CD14-positive monocyte (primary cell): ENCODE measurements at places on chromosomes 12 and 14.
A peak's percentile ranks its signal among the peaks of the same experiment; 100 is the strongest.

GRCh38 chr14:102930753-102931579 is 8.5 kb downstream of the AMN start:
- DNase-seq = no peak

- DNase-seq = peak; percentile 65
These were observed 10.1 kb downstream of the FOXN3 start for GRCh38 chr14:89406941-89407340.

GRCh38 chr14:50060871-50061663 is 55.3 kb downstream of the VCPKMT start:
- peak; percentile 87 for DNase-seq

- no peak for DNase-seq
These were observed 10.2 kb downstream of the USP15 start for GRCh38 chr12:62270384-62270783.

- no peak for DNase-seq
These were observed 29.0 kb upstream of the MMP17 start for GRCh38 chr12:131799195-131799594.

DNA sequence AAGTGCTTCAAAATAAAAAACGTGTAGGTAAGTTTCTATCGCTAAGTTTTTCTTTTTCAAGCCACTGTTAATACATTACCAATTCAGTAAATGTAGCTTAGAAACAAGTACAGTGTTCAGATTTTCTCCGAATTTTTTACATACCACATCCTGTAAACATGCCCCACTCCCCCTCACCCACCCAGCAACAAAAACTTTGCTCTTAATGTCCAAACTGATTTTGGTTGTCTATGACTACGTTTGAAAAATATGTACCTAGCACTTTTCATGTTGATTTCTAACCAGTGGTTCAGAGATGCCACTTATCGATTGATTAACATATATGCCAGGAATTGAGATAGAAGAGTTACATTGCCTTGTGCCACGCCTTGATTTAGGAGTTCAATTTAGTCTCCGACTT is 663 bp upstream of the LIN7A start:
- no peak for DNase-seq

DNA sequence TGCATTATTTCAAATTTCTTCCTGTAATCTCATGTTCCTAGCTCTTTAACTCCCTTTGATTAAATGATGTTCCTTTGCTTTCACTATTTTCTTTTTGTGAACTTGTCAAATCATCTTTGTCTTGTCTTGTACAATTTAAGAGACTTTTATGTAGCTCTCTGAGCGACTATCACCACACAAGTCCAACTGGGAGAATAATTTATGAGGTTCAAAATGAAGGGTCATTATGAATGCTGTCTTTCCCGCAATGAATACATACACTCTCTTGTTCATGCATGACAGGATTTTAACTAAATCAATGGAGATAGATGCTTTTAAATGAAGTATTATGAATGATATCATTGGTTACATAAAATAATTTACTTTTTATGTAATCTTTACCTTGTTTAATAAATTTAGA is 407.4 kb downstream of the PAWR start:
- DNase-seq = no peak

DNA sequence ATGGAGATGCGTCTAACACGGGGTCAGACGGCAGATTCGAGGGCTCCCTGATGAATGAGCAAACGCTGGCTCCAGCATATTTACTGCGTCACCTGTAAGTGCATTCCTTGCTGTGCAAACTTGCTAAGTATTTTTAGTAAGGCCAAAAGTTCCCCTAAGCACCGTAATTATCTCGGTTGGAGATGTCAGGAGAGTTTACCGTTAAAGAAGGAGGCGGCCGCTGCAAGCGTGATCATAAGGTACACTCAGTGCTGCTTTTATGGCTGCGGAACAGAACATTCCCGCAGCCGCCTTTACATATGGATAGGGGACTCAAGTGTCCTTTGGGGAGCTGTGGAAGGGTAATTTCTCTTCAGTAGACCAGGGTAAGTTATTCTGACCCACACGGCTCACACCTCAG is 175.6 kb downstream of the GLT1D1 start:
- DNase-seq = no peak

DNA sequence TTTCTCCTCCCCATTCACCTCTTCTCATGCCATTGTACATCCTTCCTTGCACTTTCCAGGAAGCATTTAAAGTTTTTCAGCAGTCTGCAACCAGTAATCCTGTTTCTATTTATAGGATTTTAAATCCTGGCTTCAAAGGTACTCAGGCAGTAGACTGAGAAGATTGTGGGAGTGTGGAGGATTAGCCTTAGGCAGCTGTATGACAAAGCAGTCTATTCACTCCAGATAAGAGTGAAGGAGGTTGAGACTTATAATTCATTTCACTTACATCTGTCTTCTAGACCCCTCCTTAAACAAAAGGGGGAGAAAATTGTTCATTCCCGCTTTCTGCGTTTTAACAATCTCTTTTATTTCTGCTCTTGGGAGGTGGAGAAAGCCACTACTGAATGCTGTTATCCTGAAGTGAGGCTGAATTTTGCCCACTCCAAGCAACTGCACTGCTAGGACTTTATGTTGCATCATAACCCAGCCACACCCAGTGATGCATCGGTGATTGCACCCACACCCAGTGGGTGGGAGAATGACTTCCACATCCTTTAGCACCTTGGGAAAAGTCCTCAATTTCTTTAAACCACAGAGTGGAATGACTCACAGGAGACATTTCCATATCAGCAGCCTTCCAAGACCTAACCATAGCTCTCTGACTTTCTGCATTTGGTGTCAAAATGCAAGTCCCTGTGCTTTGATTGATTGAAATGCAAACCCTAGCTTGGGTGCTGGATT is 382.5 kb upstream of the ATP2B1 start:
- peak; percentile 72 for DNase-seq

- no peak for DNase-seq
These were observed 1.0 kb upstream of the PTMS start for GRCh38 chr12:6765048-6765633.

DNA sequence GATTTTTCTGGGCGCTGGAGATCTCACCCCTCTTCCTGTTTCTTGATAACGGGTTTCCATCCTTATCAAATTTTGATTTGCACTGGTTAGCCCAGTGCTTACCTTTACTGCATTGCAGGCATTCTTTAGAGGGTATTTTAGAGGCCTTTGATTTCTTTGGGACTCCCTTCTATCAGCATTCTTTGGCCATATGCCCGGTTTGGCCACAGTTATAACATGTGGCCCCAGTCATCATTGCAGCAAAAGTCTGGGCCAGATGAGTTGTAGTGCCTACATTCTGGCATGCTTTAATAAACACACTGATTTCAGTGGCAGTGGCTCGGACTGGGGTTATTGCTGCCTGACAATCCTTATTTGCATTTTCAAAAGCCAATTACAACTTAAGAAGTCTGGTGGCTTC is 82.3 kb downstream of the KCNMB4 start:
- DNase-seq = no peak

GRCh38 chr12:45334396-45334795 is 118.5 kb downstream of the ANO6 start:
- no peak for DNase-seq

DNA sequence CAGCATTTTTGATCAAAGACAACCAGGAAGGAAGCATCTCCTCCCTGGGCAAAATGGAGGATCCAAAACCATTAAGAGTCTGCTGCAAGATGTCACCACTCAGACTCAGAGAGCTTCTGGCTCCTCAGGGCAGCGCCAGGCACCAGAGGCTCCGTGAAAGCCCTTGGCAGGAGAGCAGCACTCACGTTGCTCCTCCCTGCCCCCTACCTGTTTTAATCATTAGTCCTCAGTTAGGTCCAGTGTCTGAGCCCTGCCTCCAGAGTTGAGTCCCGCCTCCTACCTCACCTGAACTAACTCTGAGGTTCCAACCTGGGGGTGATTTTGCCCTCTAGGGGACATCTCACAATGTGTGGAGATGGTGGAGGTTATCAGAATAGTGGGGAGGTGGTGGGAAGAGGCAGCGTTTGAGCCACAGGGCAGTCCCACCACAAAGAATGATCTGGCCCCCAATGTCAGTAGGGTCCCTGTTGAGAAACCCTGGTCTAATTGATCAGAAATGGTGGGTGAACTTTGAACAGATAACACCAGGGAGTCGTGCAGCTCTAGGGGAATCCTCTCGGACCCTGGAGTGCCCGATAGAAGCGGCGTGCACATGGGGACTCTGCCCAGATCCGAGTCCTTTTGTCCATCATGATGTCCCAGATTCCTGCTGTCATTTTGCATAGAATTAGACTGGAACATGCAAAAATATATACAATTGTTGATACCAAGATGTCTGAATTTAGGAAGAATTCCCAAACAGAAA is 156.7 kb upstream of the DIO3 start:
- DNase-seq = no peak
